ENCODE measurements at places on chromosomes 11 and 22.

GRCh38 chr11:47886096-47886495, 37.9 kb upstream of the NUP160 start:
- no peak for DNase-seq

GRCh38 chr22:25763239-25763777, 21.3 kb downstream of the MYO18B start:
- no peak for DNase-seq

- no peak for DNase-seq
Measured at GRCh38 chr11:46827995-46828394, 18.1 kb downstream of the CKAP5 start.

- peak; percentile 95 for DNase-seq
Measured at GRCh38 chr22:20979243-20979809, 2.8 kb upstream of the LZTR1 start.

DNA sequence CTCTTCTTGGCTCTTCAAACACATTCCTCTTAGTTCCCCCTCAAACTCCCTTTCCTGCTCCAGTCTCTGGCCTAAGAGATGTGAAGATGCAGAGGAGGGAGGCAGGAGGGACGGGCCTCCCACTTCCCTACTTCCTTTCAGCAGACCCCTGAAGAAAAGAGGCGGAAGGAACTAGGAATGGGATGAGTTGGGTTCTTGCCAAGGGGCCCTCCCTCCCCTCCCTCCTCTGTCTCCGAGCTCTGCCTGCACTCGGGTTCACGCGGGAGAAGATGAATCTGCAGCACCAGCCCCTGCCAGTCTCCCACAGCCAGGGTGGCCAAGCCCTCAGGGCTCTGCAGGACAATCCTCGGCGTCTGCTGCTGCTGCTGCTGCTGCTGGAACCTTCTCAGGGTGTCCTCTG, 24.3 kb upstream of the PKNOX2 start:
- no peak for DNase-seq

GRCh38 chr11:105274631-105275030, 135.1 kb upstream of the CARD18 start:
- no peak for DNase-seq

GRCh38 chr11:15544353-15544752, 429.6 kb downstream of the INSC start:
- DNase-seq = peak; percentile 29

DNA sequence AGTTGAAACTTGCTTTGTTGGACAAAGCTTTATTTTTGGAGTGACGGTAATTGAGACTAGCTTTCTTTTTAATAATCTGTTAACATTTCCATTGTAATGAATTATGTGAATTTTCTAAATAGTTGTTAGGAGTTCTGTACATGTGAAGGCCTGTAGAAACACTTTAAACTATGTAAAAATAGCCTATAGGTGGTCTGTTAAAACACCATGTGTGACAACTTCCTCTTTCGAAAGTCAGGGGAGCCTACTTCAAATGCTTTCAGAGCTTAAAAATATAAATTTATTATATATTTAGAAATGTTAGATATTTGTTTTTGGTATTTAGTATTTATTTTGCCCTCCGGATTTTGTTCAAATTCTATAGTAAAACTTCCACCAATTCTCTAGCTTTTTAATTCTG, 28.7 kb downstream of the DDIAS start:
- no peak for DNase-seq

DNA sequence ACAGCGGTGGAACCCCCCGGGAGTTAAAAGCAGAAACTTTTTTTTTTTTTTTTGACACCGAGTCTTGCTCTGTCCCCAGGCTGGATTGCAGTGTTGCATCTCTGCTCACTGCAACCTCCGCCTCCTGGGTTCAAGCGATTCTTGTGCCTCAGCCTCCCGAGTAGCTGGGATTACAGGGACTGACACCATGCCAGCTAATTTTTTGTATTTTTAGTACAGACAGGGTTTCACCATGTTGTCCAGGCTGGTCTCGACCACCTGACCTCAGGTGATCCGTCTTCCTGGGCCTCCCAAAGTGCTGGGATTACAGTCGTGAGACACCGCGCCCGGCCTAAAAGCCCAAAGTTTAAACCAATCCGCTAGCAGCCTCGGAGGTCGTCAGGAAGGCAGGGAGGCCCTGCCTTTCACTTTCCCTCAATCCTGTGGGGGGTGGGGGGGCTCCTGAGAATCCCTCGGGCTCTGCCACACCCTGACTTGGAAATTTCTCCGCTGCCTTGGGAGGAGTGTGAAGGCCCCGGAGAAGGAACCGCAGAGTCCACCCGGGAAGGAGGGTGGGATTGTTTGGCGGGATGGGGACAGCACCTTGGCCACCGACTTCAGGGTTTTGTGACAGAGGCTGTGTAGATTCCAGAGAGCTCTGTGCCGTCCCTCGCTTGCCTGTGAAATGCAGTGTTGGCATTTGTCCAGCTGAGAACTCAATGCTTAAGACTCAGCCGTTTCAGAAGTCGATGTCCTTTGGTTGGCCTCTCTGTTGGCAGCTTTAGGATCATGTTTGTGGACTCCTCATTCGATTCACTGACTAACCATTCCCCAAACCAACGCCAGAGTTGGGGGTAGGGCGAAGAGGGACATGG, 1.0 kb downstream of the ARHGAP8 start:
- no peak for DNase-seq

GRCh38 chr22:29458551-29458950, 20.2 kb downstream of the RFPL1 start:
- DNase-seq = no peak

- DNase-seq = no peak
Measured at GRCh38 chr11:9493492-9493891, 32.7 kb downstream of the ZNF143 start.
